ENCODE measurements at places on chromosomes 1 and 21.

GRCh38 chr1:11391327-11391726 lies 87.6 kb upstream of the DISP3 start:
- no peak for DNase-seq

- DNase-seq = no peak
Observed at GRCh38 chr1:50566405-50566804, 143.2 kb upstream of the DMRTA2 start.

DNA sequence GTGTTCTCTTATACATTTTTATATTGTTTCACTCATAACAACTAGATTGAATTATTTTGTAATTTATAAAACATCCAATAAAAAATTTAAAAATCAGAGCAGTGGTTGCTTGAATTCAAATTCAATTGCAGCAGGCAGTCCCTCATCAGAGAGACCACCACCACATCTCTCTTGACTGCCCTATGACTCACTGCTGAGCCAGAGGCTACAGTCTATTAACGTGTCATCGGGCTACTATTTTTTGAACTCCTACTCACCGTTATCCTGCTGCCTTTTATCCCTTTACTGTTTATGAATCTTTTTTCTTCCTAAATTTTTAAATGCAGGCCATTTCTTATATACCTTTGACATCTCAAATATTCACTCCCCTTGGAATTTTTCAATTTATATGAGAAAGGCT lies 144.7 kb downstream of the BARHL2 start:
- no peak for DNase-seq

DNA sequence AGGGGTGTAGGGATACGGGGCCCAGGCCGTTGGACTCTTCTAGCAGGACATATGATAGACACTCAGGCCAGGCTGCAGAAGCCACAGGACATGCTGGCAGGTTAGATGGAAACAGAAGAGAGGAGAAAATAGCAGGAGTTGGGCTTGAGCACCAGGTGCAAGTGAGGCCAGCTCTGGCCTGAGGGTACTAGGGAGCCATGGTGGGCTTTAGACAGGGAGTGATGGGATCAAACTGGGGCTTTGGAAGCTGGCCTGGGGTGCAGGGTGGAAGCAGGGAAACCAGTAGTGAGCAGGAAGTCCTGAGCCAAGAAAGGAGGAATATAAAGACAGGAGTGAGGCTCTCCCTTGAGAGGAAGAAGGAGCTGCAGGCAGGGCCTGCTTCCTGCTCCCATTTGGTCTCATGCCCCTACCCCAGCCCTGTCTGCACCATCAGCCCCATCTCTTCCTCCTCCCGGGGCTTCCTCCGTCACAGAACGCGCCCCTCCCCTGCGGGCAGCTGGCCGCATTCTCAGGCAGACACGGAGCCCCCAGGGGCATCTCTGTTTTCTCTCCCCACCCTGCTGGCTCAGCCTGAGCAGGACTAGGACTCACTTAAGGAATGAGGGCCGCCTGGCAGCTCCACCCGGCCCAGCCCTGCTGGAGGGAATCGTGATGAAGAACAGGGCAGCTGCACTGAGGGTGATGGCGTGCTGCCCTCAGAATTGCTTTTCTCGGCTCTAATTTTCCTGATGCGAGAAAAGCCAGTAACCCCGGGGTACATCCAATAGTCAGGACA lies 165.5 kb upstream of the TMEM51 start:
- DNase-seq = no peak

GRCh38 chr1:248140846-248141245 lies 4.1 kb upstream of the OR2M5 start:
- DNase-seq = no peak

DNA sequence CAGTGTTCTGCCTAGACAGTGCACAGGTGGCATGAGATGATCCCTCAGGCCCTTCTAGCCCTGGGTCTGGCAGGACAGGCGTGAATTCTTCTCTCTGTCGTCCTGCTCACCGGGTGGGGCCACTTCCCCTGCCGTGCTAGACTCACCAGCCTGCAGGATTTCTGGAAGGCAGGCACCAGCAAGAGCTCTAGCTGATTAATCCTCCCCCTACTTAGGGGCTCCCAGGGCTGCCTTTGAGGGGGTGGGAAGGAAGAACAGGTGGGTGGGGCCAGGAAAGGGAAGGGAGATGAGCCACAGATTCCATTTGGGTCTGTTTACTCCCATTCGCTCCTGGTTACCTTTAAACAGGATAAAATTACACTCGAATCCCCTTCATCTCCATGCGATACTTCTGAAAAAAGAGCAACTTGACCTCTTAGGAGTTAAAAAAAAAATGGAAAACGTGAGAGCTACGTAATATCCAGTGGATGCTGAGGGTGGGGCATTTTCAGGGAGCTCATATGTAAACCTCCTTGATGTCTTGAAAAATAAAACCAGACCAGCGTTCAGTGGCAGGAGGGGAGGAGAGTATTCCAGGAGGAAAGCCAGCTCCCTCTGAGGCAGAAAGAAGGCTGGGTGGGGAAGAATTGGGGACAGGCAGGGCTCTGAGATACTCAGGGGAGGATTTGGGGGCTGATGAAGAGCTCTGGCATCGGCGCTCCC lies 665.5 kb downstream of the PTPRU start:
- no peak for DNase-seq
